ENCODE measurements at places on chromosomes 6 and 20.

- DNase-seq, result no peak
Observed at GRCh38 chr20:51578145-51578459, 35.6 kb upstream of the NFATC2 start.

DNA sequence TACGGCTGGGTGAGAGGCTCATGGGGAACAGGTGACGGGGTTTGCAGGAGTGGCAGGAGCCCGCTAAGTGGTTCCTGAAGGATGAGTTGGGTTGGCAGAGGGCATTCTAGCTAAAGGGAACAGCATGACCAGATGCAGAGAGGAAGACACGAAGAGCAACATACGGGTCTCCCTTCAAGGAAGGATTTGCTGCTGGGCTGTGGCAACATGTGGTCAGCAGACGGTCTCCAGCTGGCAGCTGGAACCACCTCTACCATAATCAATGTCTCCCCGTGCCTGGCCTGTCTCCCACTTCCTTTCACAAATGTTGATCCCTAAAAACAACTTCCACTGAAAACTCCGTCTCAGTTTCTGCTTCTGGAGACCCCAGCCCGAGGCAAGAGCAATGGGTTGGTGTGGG, 80.6 kb upstream of the SULF2 start:
- DNase-seq, result no peak

DNA sequence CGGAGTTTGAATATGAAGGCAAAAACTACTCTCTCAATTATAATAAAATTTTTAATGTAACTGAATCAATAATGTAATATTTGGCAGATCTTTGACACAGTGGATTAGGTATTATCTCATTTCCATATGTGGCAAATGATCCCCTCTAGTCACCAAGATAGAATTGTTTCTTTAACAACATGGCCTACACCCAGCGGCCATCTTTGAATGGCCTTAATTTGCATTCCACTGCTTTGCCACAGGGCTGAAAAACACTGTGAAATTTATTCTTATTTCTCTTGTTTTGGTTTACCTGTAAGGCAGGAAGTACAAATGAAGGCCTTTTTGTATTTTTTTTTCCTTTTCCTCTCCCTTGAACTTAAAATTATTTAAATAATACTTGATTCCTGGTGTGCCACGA, 162.6 kb upstream of the SCGN start:
- DNase-seq, result no peak

DNA sequence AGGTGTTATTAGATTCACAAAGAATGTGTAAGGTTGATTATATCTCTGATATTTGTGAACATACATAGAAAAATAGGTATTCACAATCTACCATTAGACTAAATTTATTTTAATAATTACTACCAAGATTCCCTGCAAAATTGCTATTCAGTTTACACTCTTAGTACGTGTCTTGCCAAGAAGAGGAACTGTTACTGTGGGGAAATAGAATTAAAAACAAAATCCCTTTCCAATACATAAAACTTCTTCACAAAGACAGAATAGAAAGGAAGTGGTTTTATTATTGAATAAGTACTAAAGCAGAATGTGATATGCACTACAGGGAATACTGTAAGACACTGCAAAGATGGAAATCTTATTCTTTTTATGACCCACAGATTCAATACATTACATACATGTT, 17.0 kb downstream of the RAB32 start:
- DNase-seq, result no peak

GRCh38 chr20:24756292-24757025, 192.6 kb upstream of the CST7 start:
- no peak for DNase-seq

DNA sequence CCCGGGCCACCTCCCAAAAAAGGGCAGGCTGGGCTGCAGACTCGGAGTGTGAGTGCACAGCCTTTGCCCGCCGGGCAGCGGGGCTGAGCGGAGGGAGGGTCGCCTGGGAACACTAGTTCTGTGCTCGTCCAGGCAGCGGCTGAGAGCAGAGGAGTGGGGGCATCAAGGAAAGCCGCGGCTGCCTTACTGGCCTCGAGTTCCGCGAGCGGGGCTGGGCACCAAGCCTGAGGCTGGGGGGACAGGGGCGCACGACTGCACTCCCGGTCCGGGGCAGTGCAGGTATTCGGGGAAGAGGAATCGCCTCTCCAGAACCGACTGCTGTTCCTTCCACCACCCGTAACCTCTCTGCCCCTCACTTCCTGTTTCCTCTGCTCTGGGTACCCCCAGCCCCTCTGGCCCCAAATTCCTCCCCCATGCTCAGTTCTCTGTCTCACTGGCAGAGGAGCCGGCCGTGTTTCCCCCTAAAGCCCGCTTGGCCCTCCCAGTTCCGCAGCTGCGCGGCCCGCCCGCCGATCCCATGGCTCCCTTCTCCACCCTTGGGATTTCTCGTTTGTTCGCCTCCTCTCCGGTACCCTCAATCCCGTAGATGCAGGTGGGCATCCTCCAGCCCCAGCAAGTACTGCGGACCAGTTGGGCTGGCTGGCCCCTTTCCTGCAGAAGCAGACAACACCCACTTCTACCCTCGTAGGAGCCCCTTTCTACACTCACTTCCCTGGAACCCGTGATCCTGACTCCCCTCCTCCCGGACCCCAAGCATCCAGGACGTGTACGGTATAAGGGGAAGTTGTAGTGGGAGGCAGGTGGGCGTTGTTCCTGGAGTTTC, 5.1 kb downstream of the RING1 start:
- no peak for DNase-seq

GRCh38 chr20:5222919-5223634, 93.7 kb downstream of the PROKR2 start:
- peak; percentile 18 for DNase-seq

DNA sequence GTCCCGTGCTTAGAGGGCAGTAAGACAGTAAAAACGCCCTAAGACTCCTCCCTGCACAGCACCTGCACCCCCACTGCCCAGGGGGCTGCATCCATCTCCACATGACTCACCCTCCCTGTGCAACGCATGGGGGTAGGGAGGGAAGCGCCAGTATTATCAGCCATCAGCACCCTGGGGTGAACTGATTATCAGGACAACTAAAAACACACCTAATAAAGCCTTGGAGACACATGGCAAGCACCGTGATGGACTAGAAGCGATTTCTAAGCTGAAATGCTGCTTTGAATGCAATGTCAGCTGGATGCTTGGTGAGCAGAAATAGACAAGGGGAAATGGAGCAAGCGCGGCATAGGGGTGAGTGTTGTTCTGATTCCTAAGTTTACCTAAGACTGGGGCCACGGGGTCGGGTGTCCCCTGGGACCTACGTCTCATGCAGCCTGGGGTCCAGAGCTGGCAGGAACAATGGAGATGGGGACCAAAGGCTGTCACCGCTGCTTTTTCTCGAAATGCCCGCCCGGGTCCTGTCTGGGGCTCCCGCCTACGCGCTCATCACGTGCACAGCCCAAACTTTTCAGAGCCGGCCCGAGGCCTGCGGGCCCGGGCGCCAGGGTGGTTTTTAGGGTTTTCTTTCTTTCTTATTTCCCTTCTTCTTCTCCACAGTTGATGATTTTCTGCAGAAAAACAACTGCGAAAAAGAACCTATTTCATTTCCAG, 702 bp upstream of the TNFAIP3 start:
- no peak for DNase-seq

DNA sequence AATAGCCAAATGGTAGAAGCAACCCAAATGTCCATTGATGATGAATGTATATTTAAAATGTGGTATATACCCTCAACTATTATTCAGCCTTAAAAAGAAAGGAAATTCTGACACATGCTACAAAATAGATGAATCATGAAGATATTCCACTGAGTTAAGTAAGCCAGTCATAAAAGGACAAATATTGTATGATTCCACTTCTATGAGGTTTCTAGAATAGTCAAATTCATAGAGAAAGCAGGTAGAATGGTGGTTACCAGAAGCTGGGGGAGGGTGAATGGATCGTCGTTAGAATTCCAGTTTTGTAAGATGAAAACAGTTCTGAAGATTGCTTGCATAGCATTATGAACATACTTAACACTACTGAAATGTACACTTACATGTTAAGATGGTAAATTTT, 214.3 kb upstream of the MYLIP start:
- DNase-seq, result no peak

DNA sequence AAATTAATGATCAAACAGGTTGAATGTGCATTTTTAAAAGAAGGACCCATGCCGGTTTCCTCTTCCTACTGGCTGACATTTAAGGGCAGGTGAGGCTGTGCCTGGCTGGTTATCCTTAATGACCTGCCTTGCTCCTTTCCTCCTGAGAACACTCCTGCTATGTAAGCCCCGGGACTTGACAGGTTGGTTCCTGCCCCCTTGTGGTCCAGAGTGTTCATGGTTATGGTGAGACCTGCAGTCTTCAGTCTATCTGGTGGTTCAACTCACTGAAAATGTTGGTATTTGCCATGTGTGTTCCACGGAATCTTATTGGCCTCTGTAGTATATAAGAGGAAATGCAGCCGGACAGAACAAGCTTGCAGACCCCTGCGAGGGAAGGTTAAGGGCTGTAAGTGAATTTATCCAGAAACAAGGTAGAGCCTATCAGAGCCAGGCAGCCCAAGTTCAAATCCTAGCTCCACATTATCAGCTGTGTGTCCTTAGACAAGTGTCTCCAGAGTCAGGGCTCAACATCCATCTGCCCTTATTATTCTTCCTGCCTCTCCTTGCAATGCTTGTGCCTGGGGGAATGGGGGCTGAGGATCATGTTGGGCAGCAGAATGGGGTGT, 5.2 kb upstream of the BPIFA3 start:
- peak; percentile 61 for DNase-seq

DNA sequence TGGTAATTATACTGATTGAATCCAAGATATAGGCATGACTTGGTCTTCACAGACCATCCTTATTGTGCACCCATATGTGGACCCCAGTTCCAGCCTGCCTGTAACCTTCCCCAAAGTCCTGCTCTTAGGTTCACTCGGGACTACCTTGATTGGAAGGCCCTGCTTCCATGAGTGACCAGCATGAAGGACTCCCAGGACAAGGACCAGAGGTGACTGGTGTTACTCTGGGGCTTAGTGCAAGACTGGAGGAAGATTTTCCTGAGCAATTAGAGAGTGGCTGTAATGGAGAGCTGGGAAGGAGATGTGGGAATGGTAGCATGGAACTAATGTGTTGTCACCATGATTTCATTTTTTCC, 15.1 kb downstream of the BRD2 start:
- no peak for DNase-seq

- DNase-seq, result no peak
Observed at GRCh38 chr6:83443516-83443915, 12.7 kb upstream of the ME1 start.

GRCh38 chr6:28277746-28278145, 3.6 kb upstream of the PGBD1 start:
- DNase-seq, result no peak

DNA sequence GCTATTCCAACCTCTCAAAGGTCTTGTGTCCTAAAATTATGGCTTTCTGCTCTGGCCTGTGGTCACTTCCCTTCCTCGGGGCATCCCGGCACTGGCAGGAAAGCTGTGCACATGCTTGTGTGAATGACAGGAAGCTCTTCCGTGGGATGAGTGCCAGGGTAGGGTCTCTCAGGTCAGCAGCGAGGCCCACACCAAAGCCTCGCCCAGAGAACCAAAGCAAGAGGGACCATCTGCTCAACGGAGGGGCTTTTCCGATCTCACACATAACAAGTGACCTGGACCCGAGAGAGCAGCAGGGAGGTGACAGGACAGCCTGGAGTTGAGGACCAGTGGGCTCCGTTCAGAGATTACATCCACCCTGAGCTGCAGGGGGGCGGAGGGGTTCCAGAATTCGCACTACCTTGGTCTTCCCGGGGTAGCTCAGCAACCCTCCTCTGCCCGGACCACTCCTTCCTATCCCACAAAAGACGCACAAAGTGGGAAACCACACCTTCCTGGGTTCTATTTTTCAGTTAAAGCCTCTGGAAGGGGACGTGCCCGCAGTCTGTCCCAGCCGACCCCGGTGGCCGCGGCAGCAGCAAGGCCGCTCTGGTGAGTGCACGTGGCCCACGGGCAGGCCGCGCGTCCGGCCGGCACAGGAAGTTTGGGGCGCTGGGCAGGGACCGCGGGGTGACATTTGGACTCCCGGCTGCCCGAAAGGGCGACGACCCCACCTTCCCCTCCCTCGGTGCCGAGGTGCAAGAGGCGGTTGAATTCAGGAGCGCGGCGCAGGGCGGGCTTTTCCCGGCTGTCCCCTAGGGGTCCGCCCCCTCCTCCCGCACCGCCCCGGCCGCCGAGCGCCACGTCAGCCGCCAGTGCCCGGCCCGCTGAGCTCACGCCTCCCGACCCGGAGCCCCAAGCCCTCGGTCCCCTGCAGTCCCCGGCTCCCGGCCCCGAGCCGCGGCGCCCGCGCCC, 988 bp downstream of the TXNDC5 start:
- DNase-seq, result no peak

- DNase-seq, result no peak
Observed at GRCh38 chr20:19996222-19996621, 20.9 kb upstream of the NAA20 start.

DNA sequence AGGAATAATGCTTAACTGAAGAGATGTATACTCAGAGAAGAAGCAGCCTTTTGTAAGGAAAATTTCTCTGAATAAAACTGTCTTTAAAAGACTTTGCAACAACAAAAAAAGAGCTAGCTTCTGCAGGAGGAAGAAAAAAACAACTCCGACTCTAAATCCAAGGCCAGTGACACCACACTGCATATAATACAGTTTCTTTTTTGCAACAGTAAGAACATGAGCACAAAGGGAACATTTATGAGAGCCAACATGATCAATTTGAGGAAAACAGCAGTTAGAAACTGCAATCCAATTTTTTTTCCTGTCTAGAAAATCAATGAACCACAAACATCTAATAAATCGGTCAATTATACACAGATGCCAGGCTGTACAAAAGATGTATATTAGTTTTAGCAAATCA, 42.9 kb upstream of the UST start:
- no peak for DNase-seq

DNA sequence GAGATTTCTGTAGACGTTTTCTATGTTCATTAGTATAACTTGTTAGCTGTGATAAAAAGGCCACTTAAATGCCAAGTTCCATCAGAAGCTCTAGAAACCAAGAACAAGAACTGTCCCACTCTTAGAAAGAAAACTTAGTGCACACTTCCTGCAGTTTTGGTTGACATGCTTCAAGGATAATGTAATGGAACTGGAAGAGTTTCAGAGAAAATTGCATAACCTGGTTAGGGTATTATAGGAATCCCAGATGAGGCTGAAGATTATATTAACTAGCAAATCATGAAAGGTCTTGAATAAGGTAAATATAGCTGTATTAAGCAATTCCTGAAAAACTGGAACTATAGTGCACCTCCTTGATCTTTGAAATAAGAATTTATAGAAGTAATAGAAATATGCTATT, 1.8 kb upstream of the PHACTR2 start:
- DNase-seq, result no peak

DNA sequence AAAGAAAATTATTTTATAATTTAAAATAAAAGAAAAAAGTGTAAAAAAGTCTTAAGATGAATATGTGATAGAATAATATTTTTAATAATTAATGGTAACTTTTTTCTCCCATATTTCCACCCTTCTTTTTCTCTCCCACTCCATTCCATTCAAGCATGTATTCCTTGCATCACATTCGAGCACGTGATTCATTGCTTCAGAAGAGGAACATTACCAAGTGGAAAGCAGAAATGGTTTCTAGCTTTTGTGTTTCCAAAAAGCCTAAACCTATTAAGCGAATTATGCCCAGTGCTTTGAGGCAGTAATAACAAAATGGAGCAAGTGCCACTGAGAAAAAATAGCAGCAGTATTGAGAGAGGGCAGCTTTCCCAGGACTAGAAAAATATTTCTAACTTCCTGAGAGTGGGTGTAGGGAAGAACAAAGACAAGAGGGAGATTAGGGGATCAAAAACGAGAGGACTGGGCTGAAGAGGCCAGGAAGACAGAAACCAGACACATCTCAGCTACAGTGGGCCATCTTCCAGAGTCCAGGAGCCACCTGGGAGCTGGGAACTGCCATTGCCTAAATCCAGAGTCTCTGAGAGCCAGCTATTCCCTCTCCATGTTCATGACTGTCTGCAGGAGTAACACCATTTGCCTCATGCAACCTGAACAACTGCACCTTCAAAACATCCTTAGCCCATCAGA, 15.0 kb upstream of the AKIRIN2 start:
- no peak for DNase-seq

Measured in HCT116 (cell line).